D341Med (cell line): ENCODE measurements at places on chromosomes 3 and 15.

GRCh38 chr15:82805994-82806406 is at the start of gene FSD2:
TSS of gene FSD2 (minus strand) at chr15:82806069. CDS start at chr15:82787390, 18,679 bp downstream.
- no peak for DNase-seq

GRCh38 chr15:90043530-90044010 is 42.4 kb downstream of the ZNF710 start:
- no peak for DNase-seq

DNA sequence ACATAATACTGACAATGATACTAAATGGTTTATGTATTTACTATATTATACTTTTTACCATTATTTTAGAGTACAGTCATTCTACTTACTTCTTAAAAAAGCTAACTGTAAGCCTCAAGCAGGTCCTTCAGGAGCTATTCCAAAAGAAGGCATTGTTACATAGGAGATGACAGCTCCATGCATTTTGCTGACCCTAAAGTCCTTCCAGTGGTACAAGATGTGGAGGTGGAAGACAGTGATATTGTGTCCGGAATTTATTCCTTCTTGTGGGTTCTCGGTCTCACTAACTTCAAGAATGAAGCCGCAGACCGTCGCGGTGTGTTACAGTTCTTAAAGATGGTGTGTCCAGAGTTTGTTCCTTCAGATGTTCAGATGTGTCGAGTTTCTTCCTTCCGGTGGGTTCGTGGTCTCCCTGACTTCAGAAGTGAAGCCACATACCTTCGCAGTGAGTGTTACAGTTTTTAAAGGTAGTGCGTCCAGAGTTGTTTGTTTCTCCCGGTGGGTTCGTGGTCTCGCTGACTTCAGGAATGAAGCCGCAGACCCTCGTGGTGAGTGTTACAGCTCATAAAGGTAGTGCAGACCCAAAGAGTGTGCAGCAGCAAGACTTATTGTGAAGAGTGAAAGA is 20.9 kb downstream of the AVEN start:
- DNase-seq, result no peak

- no peak for DNase-seq
Measured at GRCh38 chr15:91151781-91152563, 51.9 kb downstream of the SV2B start.

- no peak for DNase-seq
Measured at GRCh38 chr3:58492494-58492905, 604 bp downstream of the KCTD6 start.

DNA sequence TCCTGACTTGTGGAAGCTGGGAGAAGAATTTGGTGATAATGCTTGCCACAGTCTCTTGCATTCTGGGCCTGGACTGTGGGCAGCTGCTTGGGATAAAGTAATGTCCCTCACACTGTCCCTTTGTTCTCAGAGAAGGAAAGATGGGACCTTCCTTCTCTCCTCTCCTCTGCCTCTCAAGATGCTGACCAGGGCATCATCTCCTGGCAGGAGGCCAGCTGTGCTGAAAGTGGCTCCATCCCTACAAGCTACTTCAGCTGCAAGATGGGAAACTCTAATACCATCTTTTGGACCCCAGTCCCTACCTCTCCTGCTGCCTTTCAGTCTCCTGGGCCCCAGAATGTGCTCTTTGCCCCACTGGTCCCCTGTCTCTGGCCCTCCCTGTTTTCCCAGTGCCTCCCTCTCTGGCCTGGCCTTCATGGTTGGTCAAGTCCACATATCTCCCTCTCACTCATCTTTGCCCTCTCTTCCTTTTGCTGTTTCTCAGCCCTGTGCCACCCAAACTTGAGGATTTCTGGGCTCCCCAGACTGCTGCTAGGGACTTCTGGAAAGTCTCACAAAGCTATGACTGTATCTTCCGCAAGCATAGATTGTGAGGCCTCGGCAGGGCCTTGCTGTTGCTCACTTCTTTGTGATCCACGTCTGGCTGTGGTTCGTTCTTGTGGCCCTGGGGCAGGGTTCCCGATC is 7.1 kb upstream of the SLC6A20 start:
- peak; percentile 5 for DNase-seq

- DNase-seq, result no peak
Measured at GRCh38 chr3:42130329-42131070, 39.3 kb downstream of the TRAK1 start.

DNA sequence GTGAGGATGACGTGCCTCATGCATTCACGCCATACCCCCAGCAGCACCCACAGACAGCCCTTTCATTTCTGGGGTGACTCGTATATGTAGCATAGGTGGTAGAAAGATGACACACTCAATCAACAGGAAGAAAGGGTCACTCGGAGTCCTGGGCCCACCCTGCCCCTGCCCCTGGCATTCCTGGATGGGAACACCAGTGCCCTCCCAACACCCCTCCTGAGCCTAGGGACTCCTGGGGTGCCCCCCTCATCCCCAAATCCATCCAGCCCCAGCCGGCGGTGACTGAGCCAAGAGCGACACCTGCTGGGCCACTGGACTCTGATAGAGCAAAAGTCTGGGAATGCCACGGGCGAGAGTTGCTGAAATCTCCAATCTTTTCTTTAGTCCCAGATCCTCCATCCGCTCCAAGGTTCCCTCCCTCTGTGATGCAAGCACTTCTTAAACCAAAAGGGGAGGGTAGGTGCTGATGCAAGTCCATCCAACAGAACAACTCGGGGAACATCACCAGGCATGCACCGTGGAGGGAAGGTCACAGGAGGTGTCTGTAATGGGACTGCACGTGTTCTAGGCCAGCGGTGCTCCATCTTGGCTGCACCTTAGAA is 31.1 kb downstream of the ACAN start:
- peak; percentile 70 for DNase-seq

GRCh38 chr3:160180581-160181216 is 44.5 kb upstream of the C3orf80 start:
- no peak for DNase-seq

DNA sequence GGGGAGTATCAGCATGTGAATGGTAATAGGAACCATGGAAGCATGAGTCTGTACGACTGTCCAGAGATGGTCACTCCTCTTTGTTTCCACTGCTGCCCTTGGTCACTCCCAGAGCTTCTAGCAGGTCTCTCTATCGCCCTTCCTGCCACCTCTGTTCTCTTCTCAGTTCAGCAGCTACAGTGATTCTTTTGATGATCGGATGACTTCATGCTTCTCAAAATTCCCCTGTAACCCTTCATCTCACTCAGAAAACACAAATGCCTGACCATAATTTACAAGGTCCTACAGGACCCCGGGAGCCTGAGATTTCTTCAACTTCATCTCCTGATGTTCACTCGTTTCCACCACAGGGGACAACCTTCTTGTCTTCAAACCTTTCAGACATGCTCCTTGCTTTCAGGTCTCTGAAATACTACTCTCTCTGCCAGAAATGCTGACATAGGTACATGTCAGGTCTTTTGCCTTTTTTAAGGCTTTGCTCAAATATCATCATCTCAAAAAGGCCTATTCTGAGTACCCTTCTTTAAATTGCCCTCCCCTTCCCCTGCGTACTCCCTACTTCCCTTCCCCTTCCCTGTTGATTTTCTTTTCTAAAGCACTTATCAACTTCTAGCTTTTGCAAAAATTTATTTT is 42.1 kb upstream of the BHLHE40 start:
- DNase-seq, result no peak

DNA sequence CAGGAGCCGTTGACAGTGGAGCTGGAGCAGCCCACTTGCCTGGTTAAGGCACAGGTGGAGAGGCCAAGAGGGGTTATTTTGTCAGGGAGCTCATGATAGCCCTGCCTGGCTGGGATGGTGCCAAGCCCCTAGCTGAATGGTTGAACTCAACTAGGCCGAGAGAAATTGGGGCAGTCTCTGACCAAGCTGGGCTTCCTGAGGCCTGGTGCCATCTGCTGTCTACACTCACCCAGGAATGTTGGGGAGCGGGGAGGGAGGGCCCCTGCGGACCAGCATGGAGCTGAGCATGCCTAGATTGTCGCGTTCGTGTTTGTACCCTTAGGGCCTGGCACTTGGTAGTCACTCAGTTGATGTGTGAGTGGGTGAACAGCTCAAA is 1.2 kb downstream of the BRPF1 start:
- no peak for DNase-seq

DNA sequence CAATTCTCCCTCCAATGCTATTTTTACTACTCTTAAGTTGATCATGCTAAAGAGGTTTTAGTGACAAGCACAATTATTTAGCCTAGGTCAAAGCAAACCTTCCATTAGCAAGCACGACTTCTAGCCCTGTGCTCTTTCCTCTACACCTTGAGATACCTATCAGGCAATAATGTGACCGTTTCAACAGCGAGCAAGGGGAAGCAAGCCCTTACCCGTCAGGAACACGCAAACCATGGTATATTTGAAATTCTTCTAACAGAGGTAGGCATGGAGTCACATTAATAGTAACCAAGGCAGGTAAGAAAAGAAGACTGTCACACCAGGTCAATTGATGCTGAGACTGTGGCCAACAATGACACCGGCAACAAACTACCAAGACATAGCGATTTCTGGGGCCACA is 68.9 kb upstream of the VGLL4 start:
- DNase-seq, result no peak

DNA sequence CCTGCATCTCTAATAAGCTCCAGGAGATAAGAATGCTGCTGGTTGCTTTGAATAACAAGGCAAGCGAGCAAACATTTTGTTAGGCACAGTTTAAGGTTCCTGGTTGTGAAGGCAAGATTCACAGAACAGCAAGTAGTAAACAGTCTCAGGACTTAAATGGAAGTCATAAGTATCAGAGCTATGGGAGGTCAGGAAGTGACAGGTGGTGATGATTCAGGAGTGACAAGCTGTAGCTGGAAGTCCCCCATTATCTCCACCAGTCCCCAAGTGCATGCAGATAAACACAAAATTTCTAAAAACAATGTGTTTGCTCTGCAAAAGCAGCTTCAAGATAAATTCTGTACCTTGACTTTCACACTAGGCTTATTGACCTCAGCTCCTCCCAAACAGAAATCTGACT is 3.3 kb downstream of the FETUB start:
- no peak for DNase-seq

GRCh38 chr3:170211668-170212067 is 10.6 kb upstream of the PRKCI start:
- DNase-seq, result no peak

- no peak for DNase-seq
Measured at GRCh38 chr3:7788881-7789280, 712.7 kb upstream of the LMCD1 start.

DNA sequence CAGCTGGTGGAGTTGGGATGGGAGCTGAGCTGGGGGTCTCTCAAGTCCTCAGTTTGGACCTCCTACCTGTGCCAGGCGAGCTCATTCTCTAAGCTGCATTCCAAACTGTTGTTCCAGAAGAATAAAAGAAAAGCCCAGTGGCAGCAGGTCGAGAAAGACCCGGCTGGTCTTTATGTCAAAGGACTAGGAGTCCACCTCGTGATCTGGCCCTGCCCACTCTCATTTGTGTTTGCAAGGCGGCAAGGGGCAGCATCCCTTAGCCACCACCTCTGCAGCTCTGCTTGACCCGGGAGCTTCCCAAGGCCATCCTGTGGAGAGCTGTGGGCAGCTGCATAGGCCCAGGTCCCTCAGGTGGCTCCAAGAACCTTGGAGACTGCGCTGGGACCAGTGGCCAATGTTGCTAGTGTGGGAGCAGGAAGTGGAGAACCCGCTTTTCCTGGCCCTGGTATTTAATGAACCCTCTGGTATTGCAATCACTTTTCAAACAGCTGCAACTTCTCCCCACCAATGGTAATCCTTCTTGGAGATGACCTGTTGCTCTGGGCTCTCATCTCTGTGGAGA is 30.9 kb downstream of the KY start:
- DNase-seq, result peak; percentile 12

DNA sequence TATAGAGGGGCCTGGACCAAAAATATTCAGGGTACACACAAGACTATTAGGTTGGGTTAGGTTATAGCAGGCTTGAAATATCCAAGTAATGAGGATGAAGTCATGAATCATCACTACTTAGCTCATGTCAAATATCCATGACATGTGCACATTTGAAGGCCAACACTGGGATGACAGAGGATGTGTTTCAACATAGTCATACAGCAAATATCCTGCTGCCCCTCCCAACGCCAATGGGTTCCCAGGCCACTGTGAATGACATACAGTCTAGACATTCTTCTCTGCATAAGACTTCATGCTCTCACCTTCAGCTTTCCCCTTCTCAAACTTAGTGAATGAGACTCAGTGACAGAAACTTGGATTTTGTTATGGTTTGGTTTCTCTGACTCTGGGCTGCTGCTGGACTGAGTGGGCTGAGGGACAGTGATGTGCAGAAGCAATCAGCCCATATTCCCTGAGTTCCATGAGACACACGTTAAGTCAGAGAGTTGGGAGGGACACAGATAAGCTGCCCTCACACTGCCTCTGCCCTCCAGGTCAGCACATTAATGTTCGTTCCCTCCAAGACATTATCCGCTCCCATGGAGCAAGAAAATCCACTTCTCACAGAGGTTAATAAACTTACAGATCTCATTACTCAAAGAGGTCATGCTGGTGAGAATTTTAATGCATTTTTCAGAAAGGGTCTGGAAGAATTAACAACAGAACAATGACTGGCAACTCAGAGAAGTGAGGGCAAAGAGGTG is 15.4 kb downstream of the HOMER2 start:
- no peak for DNase-seq

DNA sequence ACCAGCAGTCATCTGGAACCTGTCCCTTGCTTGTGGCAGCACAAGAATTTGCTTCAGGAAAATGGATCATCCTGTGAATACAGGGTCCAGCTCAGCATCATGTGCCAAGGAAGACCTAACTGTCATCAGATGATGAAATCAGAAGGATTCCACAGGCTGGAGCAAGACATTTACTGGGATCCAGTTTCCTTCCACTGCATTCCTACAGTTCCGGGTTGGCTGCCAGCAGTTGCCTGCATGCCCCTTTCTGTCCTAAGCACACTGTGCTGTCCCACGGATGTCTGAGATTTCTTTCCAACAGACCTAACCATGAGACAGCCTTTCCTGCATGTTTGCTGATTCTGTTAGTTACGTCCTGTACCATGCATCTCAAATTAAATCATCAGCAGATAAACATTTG is 140.7 kb downstream of the IMPG2 start:
- no peak for DNase-seq

DNA sequence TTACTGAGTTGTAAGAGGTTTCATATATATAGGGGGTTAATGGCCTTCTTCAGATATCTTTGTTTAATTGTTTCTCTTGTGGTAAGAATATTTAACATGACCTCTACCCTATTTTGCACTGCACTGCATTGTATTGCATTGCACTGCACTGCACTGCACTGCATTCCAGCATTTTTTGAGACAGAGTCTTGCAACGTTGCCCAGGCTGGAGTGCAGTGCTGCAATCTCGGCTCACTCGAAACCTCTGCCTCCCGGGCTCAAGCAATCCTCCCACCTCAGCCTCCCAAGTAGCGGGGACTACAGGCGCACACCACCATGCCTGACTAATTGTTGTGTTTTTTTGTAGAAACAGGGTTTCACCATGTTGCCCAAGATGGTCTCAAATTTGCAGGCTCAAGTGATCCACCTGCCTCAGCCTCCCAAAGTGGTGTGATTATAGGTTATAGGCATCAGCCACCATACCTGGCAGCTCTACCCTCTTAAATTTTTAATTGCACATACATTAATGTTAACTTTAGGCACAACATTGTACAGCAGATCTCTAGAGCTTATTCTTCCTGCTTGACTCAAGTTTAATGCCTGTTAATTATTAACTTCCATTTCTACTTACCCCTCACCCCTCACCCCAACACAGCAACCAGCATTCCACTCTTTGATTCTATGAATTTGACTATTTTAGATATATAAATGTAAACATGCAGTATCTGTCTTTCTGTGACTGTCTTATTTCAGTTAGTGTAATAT is 38.4 kb downstream of the NEDD4 start:
- DNase-seq, result no peak
